ENCODE measurements at places on chromosomes 16 and 17.

- DNase-seq = no peak
Measured at GRCh38 chr17:5888811-5889210, 181.4 kb upstream of the WSCD1 start.

GRCh38 chr17:37231887-37232286 is 143.9 kb upstream of the C17orf78 start:
- DNase-seq = no peak

- DNase-seq = no peak
Measured at GRCh38 chr17:65078441-65079160, 22.1 kb upstream of the GNA13 start.

- no peak for DNase-seq
Measured at GRCh38 chr16:25176136-25176535, 40.6 kb upstream of the AQP8 start.

- DNase-seq = no peak
Measured at GRCh38 chr16:66258916-66259845, 107.3 kb upstream of the CDH5 start.

DNA sequence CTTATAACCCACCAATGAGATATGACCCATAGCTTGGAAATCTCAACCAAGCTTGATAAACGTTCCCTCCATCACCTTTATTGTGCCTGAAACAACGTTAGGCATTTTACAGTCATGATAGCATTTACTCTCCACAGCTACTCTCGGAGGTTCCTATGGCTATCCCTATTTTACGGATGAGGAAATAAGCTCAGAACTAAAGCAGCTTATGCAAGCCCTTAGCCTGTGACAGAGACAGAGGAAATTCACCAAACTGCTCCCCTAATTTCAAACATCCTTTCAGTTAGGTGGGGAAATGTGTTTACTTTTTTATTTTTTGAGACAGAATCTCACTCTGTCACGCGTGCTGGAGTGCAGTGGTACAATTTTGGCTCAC is 18.7 kb downstream of the DCUN1D3 start:
- no peak for DNase-seq

DNA sequence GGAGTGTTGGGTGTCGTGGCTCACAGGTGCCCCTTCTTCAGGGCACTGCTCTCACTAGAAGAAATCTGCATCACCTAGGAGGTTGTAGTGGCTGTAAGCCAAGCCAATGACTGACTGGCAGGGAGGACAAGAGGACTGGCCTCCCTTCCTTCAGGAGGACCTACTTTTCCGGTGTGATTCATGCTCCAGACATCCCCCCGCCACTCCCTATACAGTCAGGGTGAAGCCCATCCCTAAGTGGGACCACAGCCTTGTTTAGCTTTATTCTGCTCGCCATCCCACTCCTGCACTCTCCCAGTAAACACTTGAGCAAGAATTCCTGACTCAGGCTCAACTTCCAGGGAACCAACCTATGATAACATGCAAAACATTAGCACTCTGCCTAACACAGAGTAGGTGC is 67.0 kb downstream of the PLCG2 start:
- DNase-seq = no peak

- no peak for DNase-seq
Measured at GRCh38 chr16:87792205-87792565, 26.4 kb upstream of the KLHDC4 start.

DNA sequence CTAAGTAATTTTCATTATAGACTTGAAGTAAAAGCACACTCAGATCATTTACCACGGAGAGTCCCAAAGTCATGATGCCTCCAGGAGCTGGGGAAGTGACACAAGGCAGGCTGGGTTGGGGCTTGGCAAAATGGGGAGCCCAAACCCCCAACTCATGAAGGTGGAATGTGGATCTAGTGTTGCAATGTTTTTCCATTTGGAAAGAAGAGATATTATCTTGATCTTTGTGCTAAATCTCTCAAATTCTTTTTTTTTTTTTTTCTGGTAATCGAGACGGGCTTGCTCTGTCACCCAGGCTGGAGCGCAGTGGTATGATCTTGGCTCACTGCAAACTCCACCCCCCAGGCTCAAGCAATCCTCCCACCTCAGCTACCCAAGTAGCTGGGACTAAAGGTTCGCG is 7.5 kb upstream of the KCNG4 start:
- no peak for DNase-seq

DNA sequence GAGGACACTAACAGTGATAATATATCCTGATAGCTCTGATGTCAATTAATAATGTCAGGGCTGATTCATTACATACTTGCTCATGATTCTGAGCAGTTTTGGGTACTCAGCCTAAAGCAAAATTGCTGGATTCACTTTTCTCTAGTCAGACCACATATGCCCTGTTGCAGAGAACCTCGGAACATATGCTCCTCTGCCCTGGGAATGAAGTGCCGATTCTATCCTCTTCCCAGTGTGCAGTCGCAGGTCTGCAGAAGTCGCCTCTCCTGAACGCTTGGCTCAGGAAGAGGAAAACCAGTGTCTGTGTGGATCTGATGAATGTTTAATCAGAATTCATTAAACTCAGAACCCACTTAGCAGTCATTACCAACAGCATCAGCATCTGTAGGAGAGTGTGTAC is 34.5 kb downstream of the ABCC12 start:
- no peak for DNase-seq

- DNase-seq = no peak
Measured at GRCh38 chr17:47850692-47851573, at the start of gene SP6. SP6 (minus strand) TSS chr17:47851163; CDS start chr17:47848429, 2,734 bp downstream.
